ENCODE measurements at places on chromosomes 16 and 17.

GRCh38 chr17:79627766-79628690, 17.2 kb upstream of the RBFOX3 start:
- no peak for DNase-seq

GRCh38 chr17:49117587-49118230, 14.9 kb upstream of the B4GALNT2 start:
- no peak for DNase-seq

DNA sequence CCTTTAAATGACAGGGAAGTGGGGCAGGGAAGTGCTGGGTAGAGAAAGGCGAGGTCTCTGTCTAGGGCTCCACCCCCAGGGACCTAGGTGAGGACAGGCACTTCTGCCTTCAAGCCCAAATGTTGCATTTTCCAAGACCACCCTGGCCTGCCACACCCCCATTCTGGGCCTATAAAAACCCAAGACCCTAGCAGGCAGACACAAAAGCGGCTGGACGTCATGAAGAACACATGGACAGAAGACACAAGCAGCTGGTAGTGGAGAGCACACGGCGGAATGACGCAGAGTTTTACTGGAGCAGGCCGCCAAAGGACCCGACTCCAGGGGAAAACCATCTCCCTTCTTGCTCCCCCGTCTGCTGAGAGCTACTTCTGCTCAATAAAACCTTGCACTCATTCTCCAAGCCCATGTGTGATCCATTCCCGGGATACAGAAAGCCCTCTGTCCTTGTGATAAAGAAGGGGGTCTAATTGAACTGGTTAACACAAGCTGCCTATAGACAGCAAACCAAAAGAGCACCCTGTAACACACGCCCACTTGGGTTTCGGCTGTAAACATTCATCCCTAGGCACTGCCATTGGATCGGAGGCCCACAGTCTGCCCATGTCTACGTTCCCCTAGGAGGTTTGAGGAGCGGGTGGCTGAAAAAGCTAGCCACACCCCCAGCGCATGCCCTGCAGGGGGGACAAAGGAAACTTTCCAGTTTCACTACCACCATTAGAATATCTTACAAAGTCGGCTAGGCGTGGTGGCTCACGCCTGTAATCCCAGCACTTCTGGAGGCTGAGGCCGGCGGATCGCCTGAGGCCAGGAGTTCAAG, 622.2 kb upstream of the SALL1 start:
- no peak for DNase-seq

DNA sequence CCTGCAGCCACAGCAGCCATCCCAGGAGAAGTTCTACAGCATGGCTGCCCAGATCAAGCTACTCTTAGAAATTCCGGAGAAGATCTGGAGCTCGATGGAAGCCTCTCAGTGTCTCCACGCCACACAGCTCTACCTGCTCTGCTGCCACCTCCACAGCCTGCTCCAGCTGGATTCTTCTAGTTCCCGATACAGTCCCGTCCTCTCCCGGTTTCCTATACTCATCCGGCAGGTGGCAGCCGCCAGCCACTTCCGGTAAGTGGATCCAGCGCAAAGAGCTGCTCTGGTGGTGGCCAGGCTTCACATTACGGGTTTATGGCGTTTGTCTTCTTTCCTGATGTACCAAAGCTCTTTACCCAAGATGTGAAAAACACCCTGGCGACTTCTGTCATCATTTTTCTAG, 3.6 kb downstream of the COG1 start:
- DNase-seq, result no peak

GRCh38 chr17:7523033-7523432, 25.8 kb upstream of the TNFSF12 start:
- DNase-seq, result peak; percentile 10

DNA sequence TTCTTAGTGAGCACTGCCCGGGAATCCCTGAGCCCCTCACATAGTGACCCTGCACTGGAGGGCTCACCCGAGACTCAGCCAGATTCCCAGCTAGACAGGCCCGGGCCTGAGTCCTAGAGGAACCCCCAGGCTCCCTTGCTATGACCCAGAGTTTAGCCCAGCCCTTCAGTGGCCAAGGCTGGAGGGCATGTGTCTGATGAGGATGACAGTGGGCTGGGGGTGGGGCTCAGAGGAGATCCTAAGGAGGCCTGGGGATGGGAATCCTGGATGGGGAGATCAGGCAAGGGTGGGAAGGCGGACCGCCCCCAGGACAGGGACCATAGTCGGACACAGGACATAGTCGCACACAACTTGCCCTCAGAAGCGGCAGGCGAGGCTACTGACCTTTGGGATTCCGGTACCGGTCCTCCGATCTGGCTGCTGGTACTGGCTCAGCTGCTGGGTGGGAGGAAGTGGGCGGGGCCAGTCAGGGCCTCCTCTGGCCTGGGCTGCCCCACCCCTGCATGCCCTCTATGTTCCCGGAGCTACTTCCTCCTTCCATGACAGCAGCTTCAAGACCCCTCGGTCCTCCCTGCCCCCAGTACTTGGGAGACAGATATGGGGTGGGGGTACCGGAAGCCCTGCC, 1.1 kb downstream of the CD79B start:
- no peak for DNase-seq

GRCh38 chr17:50583641-50584040, 23.1 kb downstream of the CACNA1G start:
- no peak for DNase-seq

GRCh38 chr16:57689762-57690558, 4.6 kb upstream of the DRC7 start:
- DNase-seq, result no peak

GRCh38 chr17:247767-248166, 66.3 kb upstream of the DOC2B start:
- DNase-seq, result no peak

GRCh38 chr17:7174603-7175326, 4.4 kb downstream of the ASGR1 start:
- DNase-seq, result no peak

GRCh38 chr17:4261452-4261851, 2.3 kb downstream of the ANKFY1 start:
- DNase-seq, result no peak

Data from SW 1271 (cell line).